AG04450 (cell line): ENCODE measurements at places on chromosomes 2 and 18. TPM values are rescaled to one million over a fixed set of nuclear protein-coding genes. Genes with fewer than 3 reads are reported as not detected.

The EGR4 gene
- not detected in 2 replicates for polyA plus RNA-seq

The USP37 gene
- polyA plus RNA-seq, result 2.8 and 4.9 TPM in 2 replicates

The MC4R gene
- 0.06 TPM in 1 of 2 replicates, not detected in the other for polyA plus RNA-seq

The LTBP1 gene
- 517 and 522 TPM in 2 replicates for polyA plus RNA-seq

The EN1 gene
- not detected in 2 replicates for polyA plus RNA-seq

The FASTKD2 gene
- 26.8 and 37.2 TPM in 2 replicates for polyA plus RNA-seq

The ABCG5 gene
- not detected in 2 replicates for polyA plus RNA-seq

The KRTCAP3 gene
- 0.32 and 0.60 TPM in 2 replicates for polyA plus RNA-seq

- no peak for DNase-seq
Observed at GRCh38 chr2:9634133-9634532, 3.3 kb upstream of the YWHAQ start.

GRCh38 chr2:159098921-159099411 is 130.5 kb downstream of the TANC1 start:
- DNase-seq, result no peak

DNA sequence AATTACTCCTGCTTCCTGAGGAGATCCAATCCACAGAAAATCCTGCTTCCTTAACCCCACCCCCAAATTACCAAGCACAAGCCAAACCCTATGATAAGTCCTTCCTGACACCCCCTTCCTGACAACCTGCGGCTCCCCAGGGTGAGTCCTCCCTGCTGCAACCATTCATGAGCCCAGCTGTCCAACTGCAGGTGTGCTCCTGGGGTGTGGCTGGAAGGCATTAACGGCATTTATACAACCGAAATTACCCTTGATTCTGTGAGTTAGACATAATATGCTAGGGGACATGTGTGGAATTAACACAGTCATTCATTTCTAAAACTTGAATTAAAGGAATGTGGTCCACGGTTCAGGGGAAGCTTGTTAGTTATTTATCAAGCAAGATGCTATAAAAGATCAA is 119.0 kb upstream of the ALKAL2 start:
- DNase-seq, result no peak

DNA sequence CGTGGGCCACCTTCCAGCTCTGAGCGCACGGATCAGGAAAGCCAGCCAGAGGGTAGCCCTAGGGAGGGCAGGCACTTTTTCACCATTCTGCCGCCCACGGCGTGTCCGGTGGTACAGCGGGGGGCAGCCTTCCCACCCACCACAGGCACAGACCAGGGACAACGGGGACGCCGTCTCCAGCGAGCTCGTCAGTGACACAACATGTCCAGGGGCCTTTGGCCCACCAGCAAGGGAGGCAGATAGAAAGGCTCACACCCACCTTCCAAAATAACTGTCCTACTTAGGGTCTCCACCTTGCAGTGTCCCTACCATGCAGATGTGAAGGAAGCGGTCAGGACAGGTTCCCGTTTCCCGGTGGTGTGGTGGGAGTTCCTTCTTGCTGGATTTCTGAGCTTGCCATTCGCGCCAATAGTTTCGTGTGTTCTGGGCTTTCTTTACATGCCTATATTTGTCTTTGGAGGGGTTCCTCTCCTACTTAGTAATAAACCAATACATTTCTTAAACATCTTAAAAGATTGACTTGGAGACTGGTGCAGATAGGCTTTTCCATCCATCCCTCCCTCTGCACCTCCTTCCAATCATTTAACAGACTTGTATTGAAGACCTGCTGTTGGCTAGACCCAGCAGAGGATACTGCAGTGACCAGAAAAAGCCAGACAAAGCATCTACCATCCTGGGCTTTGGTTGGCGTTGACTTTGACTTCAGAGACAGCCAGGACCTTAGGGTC is 872 bp downstream of the ASB1 start:
- DNase-seq, result no peak

GRCh38 chr2:224063298-224063648 is 24.2 kb upstream of the SERPINE2 start:
- DNase-seq, result no peak

DNA sequence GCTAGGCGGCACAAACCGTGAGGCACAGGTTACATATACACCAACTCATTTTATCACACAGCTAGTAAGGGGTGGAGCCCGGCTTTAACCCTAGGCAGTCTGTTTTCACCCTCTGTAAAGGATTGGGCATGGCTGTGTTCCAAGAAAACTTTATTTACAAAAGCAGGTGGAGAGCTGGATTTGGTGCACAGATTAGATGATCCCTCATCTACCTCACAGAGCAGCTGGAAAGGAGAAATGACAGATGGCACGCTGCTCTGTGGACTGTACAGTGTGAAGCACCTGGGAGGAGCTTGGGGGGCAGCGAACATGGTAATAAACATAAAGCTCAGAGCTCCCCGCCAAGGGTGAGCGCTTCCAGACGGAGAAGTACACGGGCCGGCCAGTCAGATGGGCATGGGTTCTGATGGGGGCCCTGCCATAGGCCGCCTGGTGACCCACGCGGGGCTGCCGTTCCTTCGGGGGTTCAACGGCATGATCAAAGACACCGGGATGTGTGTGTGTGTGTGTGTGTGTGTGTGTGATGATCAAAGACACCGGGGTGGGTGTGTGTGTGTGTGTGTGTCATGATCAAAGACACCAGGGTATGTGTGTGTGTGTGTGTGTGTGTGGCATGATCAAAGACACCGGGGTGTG is 862 bp upstream of the TMEM177 start:
- no peak for DNase-seq

- DNase-seq, result no peak
Observed at GRCh38 chr18:41789001-41789400, 166.0 kb upstream of the PIK3C3 start.

GRCh38 chr18:46484971-46485370 is 172.0 kb downstream of the LOXHD1 start:
- DNase-seq, result no peak

DNA sequence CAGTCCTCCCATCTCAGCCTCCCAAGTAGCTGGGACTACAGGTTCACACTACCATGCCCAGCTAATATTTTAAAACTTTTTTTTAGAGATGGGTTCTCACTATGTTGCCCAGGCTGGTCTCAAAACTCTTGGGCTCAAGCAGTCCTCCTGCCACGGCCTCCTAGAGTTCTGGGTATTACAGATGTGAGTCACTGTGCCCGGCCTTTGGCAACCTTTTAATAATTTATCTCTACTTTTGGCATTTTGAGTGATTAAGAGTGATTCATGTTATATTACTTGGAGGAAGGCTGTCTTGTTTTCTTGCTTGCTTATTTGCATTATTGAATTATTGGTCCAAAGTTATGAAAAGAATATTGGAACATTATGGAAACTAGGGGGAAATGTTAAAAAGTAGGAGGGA is 24.3 kb downstream of the NCOA1 start:
- DNase-seq, result no peak

DNA sequence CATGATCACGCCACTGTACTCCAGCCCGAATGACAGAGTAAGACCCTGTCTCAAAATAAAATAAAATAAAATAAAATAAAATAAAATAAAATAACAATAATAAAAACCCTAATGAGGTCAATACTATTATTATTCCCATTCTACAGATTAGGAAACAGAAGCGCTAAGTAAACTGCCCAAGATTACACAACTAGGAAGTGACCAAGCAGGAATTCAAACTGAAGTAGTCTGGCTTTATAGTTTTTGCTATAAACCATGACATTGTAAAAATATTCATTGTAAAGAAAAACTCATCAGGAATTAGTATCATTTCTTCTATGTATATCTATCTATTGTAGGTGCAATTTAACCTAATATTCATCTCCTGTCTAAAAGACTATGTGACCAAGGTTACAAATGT is 1.2 kb downstream of the PLEKHM3 start:
- DNase-seq, result no peak

GRCh38 chr2:11532416-11533055 is 1.3 kb upstream of the GREB1 start:
- no peak for DNase-seq

GRCh38 chr2:36416370-36417165 is 61.0 kb downstream of the CRIM1 start:
- DNase-seq, result no peak

DNA sequence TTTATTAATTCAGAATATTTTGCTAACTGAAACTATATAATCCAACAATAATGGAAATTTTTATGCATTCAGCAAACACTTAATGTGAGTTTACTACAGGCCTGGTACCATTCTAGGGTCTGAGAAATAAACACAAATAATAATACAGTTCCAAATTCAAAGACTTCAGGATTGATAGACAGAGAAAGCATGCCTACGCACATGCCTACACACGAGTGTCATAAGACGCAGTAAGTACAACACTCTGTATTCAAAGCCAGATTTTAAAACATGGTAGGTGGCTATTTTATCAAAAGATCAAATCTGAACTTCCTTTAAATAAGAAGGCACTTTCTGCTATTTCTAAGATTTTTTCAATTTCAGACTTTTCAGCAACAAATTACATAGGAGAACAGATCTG is 346.9 kb downstream of the NCKAP5 start:
- no peak for DNase-seq

GRCh38 chr2:241882091-241882625 is 12.6 kb downstream of the RTP5 start:
- no peak for DNase-seq
